Nephron progenitor cell (in vitro differentiated cells): ENCODE measurements at places on chromosomes 4 and X.

DNA sequence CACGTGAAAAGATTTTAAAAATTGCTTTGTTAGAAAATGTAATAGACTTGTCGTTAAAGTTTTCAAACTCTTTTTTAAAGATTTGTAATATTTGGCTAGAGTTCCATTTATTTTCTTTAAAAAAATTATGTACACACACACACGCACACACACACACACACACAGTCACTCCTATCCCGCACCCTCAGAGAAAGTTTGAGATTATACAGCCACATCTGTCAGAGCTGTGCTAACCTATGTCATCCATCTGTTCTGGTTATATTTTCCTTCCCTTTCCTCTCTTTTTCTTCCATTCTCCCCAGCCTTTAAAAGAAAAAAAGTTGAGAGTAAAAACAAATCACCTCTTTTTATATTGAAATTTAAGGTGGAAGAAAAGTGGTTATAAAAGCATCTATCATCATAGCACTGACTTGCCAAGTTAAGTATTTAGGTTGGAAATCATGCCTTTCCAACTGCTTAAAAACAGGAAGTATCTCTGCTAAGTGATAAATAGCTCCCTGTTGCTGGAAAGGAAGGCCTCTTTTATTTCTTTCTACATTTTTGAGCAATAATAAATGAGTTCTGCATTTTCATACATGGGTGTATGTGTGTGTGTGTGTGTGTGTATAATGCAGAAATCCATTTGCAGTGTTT, 163.3 kb upstream of the SPRY1 start:
- DNase-seq: no peak

DNA sequence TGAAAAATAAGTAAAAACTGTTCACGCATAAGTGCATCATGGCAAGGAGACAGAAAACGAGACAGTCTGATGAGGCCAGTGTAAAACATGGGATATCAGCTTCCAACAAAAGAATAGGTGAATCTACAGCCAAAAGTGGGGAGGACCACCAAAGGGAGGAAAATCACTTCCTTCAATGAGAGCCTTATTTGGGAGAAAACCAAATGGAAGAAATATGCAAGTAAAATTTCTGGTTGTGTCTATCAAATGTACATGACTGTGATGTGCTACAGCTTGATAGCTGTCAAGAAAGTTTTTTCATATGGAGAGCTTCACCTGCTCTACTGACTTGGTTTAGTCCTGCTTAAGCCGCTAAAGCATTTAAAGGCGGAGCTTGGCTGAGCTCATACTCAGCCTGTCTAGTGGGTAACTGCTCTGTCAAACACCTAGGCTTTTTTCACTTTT, 66.2 kb downstream of the MAGEA1 start:
- DNase-seq: no peak

DNA sequence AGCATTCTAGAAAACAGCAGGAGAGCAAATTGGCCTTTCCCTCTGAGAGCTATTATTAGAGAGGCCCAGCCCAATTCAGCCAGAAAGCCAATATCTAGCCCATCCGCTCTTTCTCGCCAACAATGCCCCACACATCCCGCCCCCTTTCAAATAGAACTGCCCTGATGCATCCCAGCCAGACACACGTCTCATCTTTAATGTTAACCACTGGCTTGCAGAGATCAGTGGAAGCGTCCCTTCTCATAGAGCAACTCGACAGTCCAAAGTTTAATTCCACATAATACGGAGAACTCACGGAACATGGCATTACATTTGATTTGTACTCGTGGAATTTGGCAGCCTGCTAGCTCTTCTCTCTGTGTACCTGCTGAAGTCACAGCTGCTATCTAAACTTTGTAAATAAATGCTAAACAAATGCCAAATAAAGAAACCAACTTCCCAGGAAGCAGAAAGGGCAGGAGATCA, 304.4 kb downstream of the DHX15 start:
- no peak for DNase-seq

DNA sequence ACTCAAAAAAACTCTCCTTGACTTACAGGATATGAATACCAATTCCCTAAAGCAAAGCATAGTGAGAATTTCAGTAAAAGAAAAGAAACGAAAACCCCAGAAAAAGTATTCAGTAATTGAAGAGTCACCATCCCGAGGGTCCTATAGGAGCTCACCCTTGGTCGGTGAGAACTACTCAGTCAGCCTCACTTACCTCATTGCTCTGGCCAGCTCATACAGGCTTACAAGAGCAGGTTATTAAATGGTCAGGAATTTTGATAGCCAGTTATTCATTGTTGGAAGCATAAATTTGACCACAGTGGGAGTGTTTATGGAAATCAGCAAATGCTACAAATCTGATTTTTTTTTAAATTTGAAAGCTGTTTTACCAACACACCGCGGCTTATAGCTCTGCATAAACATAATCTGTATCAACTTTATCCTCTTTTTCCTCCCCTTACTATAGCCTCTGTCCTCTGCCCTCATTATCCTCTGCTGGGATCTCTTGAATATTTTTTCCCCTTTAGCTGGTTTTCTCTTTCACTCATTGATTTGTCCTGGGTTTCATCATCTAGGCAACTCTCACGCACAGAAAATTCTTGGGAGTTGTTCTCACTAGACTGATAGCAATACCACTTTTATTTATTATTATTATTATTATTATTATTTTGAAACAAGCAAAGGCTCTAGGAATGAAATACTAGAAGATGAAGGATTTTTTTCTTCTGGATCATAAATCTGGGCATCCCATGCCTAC, 11.0 kb upstream of the CXCL2 start:
- DNase-seq: no peak

- DNase-seq: no peak
These were observed 138.1 kb downstream of the MID1 start for GRCh38 chrX:10482261-10482660.

GRCh38 chr4:98706200-98706813, 47.9 kb upstream of the TSPAN5 start:
- DNase-seq: no peak

GRCh38 chrX:100593581-100593980, 8.8 kb downstream of the TNMD start:
- DNase-seq: no peak

DNA sequence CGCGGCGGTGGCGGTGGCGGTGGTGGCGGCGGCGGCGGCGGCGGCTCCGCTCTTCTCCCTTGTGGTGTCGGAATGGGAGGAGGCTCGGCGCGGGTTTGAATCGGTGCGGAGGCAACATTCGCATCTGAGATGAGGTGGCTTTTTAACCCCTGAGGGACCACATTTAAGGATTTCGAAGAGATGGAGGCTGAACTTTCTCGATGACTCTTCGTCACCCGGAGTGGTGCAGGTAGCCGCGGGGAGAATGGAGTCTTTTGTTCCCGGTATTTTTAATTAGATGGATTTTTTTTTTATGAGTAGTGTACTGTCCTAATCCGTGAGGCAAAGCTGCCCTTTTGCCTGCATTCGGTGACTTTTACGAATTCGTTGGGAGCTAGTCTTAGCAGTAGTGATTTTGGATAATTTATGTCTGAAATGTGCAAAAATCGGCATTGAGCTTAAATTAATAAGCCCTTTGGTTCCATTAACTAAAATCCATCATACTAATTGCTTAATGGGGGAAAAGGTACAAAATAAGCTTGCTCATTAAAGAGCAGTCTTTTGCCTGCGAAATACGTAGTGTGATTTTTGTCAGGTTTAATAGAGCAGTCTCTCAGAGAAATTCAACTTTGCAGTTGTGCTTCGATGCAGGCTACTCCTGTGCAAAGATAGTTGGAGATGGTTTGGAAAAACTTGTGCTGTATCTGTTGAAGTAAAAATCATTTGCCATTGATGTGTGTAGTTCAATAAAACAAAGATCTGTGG, 206.2 kb downstream of the TENM3 start:
- no peak for DNase-seq

DNA sequence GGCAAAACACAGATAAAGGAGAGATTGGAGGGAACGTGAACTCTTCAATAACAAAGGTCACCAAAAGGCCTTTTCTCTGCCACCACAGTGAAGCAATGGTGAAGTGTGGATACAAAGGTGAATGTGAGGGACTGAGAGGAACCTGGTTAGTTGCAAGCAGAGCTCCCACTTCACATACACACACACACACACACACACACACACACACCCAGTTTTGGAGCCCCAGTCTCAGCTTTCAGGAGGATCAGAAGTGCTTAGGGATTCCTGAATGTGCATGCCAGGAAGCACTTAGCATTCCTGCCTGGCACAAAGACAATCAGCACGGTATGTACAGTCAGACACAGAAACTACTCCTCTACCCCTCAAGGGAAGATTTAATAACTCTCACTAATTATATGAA, 71.5 kb downstream of the ARHGEF9 start:
- no peak for DNase-seq

DNA sequence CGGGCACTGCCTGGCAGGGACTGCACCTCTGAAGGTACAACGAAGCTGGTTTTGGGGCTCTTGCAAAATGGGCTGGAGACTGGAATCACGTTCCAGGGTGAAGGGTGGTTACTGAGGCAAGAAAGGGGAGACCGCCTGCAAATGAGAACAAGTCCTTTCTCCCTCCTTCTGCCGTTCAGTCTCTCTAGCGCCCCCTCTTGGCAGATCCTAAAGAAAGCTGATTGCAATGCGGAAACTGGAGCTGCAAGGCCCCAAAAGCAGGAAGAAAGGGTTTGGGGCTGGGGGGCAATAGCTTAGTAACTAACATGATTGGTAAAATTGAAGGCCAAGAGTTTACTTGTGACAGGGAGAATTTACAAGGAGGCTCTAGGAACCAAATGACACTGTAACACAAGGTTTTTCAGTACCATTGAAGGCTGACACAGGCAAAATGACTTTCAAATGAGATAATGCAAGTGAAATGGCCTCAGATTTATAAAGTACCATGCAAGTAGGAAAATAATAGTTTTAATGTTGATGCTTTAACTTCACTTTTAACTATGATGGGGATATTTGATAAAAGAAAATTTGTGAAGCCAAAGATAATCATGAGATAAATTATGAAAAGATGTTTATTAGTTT, 222.7 kb upstream of the HAND2 start:
- DNase-seq: peak; percentile 61
